ENCODE measurements at places on chromosomes 7 and 10. TPM values are rescaled to one million over a fixed set of nuclear protein-coding genes. Genes with fewer than 3 reads are reported as not detected.

GRCh38 chr7:70635633-70636032 lies 496.3 kb upstream of the GALNT17 start:
- H3K27me3 ChIP-seq, result no peaks in the 10 kb centered on the region
- no peaks in the 10 kb centered on the region for H3K4me1 ChIP-seq
- no peak overlapping the region for H3K27ac ChIP-seq
- DNase-seq, result no peak

GRCh38 chr7:11969643-11970042 lies 137.6 kb upstream of the THSD7A start:
- H3K36me3 ChIP-seq, result no peaks in the 10 kb centered on the region
- H3K4me1 ChIP-seq, result no peaks in the 10 kb centered on the region
- no peak overlapping the region for H3K27ac ChIP-seq
- no peak for DNase-seq

DNA sequence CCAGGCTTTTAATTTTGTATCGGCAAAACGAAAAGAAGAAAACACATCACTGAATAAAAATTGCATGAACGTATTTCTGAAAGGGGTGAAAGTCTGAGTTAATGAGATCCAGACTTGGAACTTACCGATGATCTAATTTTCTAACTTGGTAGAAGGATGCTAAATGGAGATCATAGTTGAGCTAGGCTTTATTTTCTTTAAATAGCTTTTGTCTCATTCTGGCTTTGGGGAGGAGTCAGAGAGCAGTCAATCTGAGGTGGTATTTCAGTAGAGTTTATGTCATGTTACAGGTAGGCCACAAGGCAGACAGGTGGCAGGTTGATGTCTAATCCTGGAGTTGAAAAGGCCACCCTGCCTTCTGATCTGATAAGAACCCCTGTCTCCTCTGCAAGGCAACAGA lies 161.9 kb downstream of the KIAA1217 start:
- no peak for DNase-seq
- H3K27me3 ChIP-seq, result no peaks in the 10 kb centered on the region
- H3K36me3 ChIP-seq, result no peaks in the 10 kb centered on the region
- H3K4me3 ChIP-seq, result no peak overlapping the region
- no peak overlapping the region for H3K27ac ChIP-seq

GRCh38 chr10:120076996-120077706 lies 184.6 kb downstream of the SEC23IP start:
- H3K36me3 ChIP-seq, result no peaks in the 10 kb centered on the region
- H3K4me3 ChIP-seq, result no peak overlapping the region
- H3K27me3 ChIP-seq, result no peaks in the 10 kb centered on the region
- no peak overlapping the region for H3K27ac ChIP-seq

- H3K27me3 ChIP-seq, result no peaks in the 10 kb centered on the region
- no peak for DNase-seq
- no peaks in the 10 kb centered on the region for H3K36me3 ChIP-seq
Measured at GRCh38 chr7:47496056-47496665, 85.8 kb downstream of the TNS3 start.

DNA sequence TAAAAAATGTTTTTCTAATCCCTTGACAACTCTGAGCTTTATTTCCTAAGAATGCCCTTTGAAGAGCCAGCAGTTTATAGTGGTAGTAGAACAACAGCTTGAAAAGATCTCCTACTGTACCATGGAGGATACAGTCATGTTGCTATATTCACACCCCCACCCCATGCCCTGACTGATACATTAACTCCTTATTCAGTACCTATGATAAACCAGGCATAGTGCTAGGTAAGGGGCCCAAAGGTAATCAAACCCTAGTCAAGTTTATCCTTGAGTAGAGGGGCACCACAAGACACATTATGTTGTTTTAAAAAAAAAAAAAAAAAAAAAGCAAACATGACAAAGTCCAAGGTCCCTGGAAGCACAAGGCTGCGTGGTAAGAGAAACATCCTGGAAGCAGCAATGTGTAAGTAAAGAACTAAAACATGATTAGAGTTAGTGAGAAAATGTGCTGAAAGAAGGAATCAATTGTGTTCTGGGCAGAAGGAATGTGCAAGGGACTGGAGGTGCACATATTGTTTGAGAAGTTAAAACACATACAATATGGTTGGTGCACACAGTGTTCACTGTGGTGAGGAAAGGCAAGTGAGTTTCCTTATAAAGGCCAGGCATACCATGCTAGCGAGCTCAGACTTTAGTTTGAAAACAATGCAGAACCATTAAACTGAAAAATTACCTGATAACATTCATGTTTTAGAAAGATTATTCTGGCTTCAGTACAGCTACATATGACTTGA lies 51.2 kb downstream of the PDE1C start:
- H3K4me3 ChIP-seq, result no peak overlapping the region
- H3K27me3 ChIP-seq, result no peaks in the 10 kb centered on the region
- DNase-seq, result no peak

DNA sequence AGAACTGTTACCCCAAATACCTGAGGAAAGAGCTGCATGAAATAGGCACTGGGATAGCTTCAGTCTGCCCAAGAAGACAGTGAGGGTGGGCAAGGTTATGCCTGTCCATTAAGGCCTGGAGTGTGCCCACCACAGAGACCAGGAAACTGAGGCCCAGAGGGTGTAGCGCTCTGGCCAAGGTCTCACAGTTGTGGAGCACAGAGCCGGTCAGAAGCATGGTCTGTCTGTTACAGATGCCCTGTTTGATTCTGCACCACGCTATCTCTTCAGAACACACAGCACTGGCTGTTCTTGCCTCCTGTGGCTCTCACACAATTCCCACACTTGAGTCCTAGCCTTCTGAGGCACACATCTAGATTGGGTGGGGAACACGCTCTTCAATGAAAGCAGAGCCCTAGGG lies 261.4 kb downstream of the GRID1 start:
- DNase-seq, result no peak
- no peaks in the 10 kb centered on the region for H3K27me3 ChIP-seq
- H3K4me1 ChIP-seq, result no peaks in the 10 kb centered on the region
- no peak overlapping the region for H3K4me3 ChIP-seq
- H3K27ac ChIP-seq, result no peak overlapping the region

- no peak overlapping the region for H3K27ac ChIP-seq
- H3K4me1 ChIP-seq, result no peaks in the 10 kb centered on the region
- DNase-seq, result no peak
- no peaks in the 10 kb centered on the region for H3K36me3 ChIP-seq
Measured at GRCh38 chr7:3063016-3063753, 19.5 kb upstream of the CARD11 start.

DNA sequence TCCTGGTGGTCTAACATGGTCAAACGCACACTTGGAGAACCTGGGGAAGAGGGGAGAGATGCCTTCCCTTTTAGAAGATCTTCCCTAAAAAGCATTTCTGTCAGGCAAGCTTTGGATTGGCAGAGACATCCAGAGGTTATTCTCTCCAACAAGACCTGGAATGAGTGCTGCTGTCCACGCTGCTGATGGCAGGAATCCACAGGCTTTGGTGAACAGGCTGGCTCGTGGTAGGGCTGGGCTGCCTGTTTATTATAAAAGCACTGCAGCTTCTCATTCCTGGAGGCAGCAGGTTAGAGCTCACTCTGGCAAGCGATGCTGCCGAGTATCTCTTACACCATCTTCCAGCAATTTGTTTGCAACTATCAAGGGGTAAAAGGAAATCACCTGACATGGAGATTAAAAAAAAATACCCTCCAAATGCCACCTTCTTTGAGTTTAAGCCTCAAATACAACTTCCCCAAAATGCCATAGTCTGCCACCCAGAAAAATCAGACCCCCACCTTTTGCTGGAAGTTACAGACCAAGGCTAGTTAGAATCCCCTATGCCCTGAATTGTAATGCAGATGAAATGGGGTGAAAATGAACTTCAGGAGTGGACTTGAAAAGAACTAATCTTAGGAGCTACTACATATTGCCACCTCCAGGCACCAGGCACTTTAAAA lies 152.1 kb upstream of the KMT2E start:
- H3K4me1 ChIP-seq, result no peaks in the 10 kb centered on the region
- no peak for DNase-seq
- H3K27me3 ChIP-seq, result no peaks in the 10 kb centered on the region
- H3K36me3 ChIP-seq, result no peaks in the 10 kb centered on the region

DNA sequence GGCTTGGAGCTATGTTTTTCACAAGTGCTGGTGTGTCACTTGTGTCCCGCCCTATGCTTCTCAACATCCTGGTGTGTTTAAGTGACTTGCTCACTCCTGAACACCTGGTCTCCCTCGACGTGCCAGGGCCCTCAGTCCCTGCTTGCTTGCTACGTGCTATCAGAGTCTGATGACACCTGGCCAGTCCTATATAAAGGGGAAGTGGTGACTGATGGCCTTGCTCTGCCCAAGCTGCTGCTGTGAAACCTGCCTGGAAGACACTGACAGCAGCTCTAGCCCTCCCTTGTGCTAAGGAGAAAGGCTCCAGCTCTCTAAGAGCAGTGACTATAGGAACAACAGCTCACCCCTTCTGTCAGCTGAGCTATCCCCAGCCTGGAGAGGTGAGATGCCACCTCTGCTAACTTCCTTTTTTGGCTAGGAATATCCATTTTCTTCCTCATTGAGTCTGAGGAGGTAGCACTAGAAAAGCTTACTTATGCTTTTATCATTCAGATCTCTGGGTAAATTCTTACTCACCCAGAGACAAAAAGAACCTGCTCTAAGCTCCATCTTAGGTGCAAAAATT lies 77.2 kb upstream of the PLXNA4 start:
- no peak overlapping the region for H3K4me3 ChIP-seq
- DNase-seq, result no peak
- no peaks in the 10 kb centered on the region for H3K27me3 ChIP-seq
- no peaks in the 10 kb centered on the region for H3K36me3 ChIP-seq
- peaks cover 5% of the 10 kb centered on the region for H3K4me1 ChIP-seq
- H3K27ac ChIP-seq, result no peak overlapping the region

DNA sequence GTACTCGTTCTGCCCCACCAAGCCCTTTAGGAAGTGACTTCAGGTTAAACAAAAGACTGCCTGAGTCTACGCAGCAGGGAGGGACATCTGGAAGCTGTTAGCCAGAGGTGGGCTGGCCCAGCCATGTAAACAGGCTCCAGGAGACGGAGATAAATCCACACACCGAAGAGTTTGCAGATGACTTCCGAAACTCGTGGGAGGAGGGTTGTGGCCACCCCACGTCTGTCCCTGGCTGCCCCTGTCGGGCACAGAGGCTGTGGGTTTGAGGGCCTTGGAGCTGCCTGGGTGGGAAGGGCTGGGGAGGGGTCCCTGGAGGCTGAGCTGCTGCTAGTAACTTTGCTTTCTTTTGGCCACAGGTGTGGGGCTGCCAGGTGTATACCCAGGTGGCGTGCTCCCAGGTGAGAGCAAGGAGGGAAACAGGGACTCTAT lies 15.6 kb downstream of the ELN start:
- DNase-seq, result peak; percentile 58
- peak overlapping the region; percentile 51 for H3K27ac ChIP-seq
- no peaks in the 10 kb centered on the region for H3K27me3 ChIP-seq
- peaks cover 4% of the 10 kb centered on the region for H3K4me1 ChIP-seq
- H3K36me3 ChIP-seq, result peaks cover 23% of the 10 kb centered on the region

DNA sequence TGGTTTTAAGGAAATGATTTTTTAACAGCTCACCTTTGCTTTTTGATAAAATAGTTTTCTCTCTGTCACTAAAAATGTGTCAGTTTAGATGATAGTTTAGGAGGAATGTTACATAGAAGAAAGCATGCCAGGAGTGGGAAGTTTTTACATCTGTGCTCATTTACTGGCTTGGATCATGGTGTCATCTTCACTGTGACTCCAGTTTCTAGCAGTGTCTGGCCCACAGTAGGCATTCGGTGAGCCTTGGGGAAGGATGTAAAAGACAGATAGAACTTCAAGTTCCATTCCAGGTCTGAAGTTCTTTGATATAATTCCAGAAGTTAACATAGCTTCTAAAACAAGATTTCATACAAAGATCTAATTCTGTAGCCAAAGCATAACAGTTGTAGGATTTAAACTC lies 259.2 kb downstream of the BICC1 start:
- H3K4me1 ChIP-seq, result no peaks in the 10 kb centered on the region
- H3K27ac ChIP-seq, result no peak overlapping the region
- no peaks in the 10 kb centered on the region for H3K27me3 ChIP-seq
- DNase-seq, result no peak
- no peaks in the 10 kb centered on the region for H3K36me3 ChIP-seq

DNA sequence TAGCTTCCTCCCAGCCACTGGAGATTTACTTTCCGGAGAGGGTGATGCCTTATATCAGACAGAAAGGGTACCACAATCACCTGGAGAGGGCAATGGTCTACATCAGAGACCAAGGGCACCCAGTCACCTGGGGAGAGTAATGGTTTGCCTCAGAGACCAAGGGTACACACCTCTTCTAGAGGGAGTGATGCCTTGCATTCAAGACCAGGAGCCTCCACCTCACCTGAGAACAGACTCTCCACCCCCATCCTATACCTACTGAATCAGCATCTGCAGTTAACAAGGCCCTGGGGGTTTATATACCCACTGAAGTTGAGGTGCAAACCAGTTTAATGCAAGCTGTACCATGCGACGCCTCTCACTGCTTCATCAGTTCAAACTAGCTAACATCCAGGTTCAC lies 270.2 kb upstream of the IGFBP3 start:
- no peak overlapping the region for H3K4me3 ChIP-seq
- no peaks in the 10 kb centered on the region for H3K27me3 ChIP-seq
- H3K4me1 ChIP-seq, result no peaks in the 10 kb centered on the region
- H3K36me3 ChIP-seq, result no peaks in the 10 kb centered on the region
- no peak overlapping the region for H3K27ac ChIP-seq

- DNase-seq, result no peak
- H3K36me3 ChIP-seq, result no peaks in the 10 kb centered on the region
- no peaks in the 10 kb centered on the region for H3K27me3 ChIP-seq
- no peak overlapping the region for H3K27ac ChIP-seq
Measured at GRCh38 chr7:135704074-135704473, 23.9 kb downstream of the SLC13A4 start.

Gene ITPRID1
- 0.72 TPM for total RNA-seq

Gene PDZD7
- 0.34 TPM for total RNA-seq

Gene CRTAC1
- total RNA-seq, result 1.3 TPM

Gene COA1
- total RNA-seq, result 27.4 TPM

Gene HMX3
- total RNA-seq, result not detected

Gene ODAD2
- not detected for total RNA-seq

Gene FGF8
- not detected for total RNA-seq

Gene EPO
- 4.2 TPM for total RNA-seq

Gene CC2D2B
- 0.55 TPM for total RNA-seq

Gene CLDN4
- 70.7 TPM for total RNA-seq

Gene FOXP2
- 10.7 TPM for total RNA-seq

Gene HHEX
- 18.1 TPM for total RNA-seq

Gene PMS2
- 7.2 TPM for total RNA-seq

Gene SAMD9L
- 3.5 TPM for total RNA-seq

All from pancreas (tissue), 10 donors.